CD4-positive, alpha-beta T cell treated with Interleukin-4 for 4 hours (primary cell): ENCODE measurements at places on chromosomes 2 and 18.

- peak; percentile 15 for DNase-seq
These were observed 22.6 kb upstream of the BCL2 start for GRCh38 chr18:63342206-63342605.

DNA sequence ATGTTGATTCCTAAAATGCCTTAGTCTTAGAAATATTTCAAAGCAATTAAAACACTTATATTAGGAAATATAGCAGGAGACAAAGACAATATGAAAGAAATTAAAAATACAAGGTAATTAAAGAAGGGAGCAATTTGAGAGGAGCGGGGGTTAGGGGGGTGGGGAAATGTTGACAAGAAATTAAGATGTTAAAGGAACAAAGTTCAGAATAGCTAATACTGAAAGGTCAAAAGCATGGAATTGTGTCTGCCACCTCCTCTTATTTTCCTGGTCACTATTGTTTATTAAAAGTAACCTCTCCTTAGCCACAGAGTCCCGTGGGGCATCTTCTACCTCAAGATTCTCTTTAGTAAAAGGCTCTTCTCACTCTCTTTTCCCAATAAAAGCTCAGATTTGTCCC is 244.1 kb downstream of the MREG start:
- no peak for DNase-seq

GRCh38 chr2:2183176-2183575 is 147.9 kb downstream of the MYT1L start:
- no peak for DNase-seq

DNA sequence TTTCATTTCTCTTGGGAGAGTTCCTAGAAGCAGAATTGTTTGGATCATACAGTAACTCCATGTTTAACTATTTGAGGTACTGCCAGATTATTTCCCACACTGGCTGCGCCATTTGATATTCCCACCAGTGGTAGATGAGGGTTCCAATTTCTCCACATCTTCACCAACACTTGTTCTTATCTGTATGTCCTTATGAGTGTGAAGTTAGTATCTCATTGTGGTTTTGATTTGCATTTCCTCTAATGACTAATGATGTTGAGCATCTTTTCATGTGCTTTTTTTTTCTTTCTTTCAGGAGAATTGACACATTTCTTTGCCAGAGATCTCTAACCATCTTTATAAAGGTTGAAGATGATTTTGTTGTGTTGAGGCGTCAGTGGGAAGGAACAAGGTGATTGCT is 4.1 kb upstream of the MGAT5 start:
- peak; percentile 58 for DNase-seq
